ENCODE measurements at places on chromosomes 2 and 18. TPM values are rescaled to one million over a fixed set of nuclear protein-coding genes. Genes with fewer than 3 reads are reported as not detected.
A peak's percentile ranks its signal among the peaks of the same experiment; 100 is the strongest.

RAB6D gene
- total RNA-seq = not detected

DNA sequence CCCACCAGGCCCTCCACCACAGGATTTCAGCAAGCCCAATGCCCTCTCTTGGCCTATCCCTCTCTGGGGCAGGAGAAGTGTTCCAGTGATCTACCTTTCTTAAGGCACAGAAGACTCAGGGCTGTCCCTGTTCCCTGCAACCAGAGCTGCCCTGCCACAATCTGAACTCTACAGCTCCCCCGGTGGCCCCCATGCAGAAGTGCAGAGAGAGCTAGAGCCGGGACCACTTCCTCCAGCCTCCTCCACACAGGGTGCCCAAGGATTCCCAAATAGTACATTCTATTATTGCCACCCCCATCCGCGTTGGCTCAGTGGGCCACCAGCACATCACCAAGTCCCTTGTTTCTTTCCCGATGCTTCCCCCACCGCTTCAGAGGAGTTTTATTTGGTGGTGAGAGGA lies 114.8 kb upstream of the PTPRM start:
- peak; percentile 54 for DNase-seq

GRCh38 chr2:134243244-134243643 lies 10.6 kb upstream of the MGAT5 start:
- DNase-seq = no peak

SERPINB10 gene
- total RNA-seq = not detected

C1QL2 gene
- not detected for total RNA-seq

C2orf66 gene
- 0.33 TPM for total RNA-seq

FAM110C gene
- total RNA-seq = 0.47 TPM

GRCh38 chr2:203400805-203401585 lies 72.8 kb downstream of the ABI2 start:
- DNase-seq = no peak

DNA sequence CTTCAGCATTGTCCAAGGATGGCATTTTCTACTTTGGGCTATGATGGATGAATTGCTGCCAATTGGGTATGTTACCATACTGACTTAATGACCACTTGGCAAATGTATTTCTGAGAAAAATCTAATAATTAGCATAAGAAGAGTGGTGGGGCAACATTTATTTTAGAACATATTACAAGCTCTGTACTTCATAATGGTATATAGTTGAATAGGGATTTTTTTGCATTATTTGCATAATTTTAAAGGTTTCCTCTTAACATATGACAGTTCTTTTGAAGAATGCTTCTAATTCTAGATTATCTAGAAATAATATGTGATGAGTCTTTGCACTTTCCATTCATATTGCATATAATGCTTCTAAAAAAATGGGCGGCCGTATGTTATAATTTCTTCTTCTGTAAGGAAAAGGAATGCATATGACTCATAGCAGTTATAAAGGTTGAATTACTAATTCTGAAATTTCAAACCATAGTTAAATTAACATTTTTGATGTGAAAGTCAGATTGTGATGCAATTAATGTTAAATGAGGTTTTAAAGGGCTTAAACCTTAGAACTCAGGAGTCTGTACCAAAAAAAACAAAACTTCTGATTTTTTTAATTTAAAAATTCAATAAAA lies 1652.3 kb upstream of the SLC39A10 start:
- DNase-seq = no peak

GRCh38 chr2:143000599-143000998 lies 123.1 kb downstream of the KYNU start:
- DNase-seq = no peak

DNA sequence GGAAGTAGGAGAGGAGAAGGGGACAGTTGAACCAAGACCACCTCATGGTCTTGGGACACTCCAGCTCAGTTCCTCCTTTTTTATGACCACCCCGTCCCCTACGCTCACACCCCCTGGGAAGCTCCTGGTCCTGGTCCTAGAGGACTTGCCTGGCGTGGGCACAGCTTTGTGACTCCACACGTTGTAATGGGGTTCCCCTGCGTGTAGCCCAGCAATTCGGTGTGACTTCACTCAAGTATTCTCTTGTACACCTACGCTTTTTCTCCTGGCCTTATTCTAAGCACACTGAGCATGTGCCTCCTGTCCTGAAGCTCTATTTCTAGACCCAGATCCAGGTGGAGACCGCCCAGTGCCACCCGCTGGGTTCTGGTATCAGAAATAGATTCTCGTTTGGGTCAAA lies 36.1 kb upstream of the B3GNT7 start:
- DNase-seq = no peak

DNA sequence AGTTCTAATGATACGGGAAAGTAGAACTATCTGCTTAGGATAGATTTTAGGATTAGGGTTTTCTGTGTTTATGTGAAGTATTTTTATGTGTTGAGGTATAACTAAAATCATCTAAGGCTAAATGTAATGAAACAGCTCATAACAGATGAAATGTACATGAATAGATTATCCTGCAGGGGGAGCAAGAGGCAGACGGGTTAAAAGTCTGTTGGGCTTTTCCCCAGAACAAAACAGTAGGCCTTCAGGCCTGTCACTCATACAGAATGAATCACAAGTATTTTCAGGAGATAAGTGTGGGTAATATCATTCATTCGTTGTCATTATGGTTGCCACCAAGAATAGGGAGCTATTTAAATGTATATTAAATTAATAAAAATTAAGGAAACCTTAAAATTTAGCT lies 107.9 kb upstream of the IL1R2 start:
- peak; percentile 72 for DNase-seq

- no peak for DNase-seq
Measured at GRCh38 chr2:173130496-173131465, 55.1 kb downstream of the MAP3K20 start.

DNA sequence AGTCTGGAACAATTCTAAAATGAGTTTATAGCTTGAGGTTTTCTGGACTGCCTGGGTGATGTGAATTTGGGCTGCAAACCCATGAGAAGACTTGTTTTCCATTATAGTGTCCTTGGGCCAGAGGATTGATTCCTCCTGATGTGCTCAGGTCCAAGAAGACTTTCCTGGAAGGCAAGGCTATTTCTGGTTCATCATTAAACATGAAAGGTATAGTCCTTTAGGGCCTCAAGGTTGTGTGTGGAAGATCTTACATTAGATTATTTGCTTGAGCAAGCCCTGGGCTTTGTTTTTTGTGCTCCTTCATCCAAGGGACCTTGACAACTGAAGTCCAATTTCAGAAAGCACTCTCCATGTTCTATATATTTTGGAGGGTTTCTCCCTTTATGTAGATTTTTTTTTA lies 26.8 kb upstream of the NEDD4L start:
- DNase-seq = no peak

- no peak for DNase-seq
Measured at GRCh38 chr2:197821550-197822289, 17.3 kb downstream of the PLCL1 start.

MRPL30 gene
- total RNA-seq = 31.2 TPM

IL36G gene
- not detected for total RNA-seq

GRCh38 chr2:43462866-43463641 lies 132.8 kb downstream of the THADA start:
- DNase-seq = no peak

RFX8 gene
- 0.49 TPM for total RNA-seq

- DNase-seq = peak; percentile 73
Measured at GRCh38 chr2:174615871-174616436, 18.4 kb upstream of the WIPF1 start.

GRCh38 chr2:12451726-12452125 lies 265.0 kb upstream of the TRIB2 start:
- DNase-seq = peak; percentile 57

- no peak for DNase-seq
Measured at GRCh38 chr2:236249066-236249465, 15.1 kb downstream of the ASB18 start.

EVX2 gene
- total RNA-seq = not detected

GRCh38 chr2:83528767-83529166 lies 930.3 kb downstream of the SUCLG1 start:
- DNase-seq = no peak
